Activated T-cell treated with anti-CD3 and anti-CD28 coated beads for 24 hours (primary cell): ENCODE measurements at places on chromosomes 16 and 17.

DNA sequence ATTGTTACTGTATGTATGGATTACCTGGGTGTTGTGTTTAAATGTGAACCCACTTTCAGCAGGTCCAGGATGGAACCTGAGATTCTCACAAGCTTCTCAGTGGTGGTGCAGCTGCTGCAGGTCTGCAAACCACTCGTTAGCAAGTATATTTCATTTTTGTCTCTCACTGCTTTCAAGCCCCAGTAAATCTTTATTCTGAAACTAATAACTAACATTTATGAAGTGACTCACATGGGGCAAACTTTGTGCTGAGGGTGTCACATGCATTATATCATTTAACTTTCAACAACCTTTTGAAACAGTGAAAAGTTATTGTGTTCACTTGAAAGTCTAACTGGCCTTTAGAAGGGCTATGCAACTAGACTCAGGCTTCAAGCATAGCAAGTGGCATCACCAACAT lies 98.9 kb upstream of the DYNLRB2 start:
- no peak for DNase-seq

DNA sequence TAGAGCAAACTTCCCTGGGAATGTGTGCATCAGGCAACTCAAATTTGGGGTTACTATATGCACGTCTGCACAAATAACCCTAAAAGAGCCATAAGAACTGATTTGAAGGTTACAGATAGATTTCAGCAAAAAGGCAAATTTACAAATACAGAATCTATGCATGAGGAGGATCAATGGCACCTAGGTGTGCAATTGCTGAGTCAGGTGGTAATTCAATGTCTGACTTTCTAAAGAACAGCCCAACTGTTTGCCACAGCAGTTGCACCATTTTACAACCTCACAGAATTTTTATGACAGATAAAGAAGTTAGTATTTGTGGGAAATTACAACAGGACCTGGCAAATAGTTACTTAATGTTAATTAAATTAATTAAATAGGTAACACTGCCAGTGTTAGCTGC lies 405.5 kb downstream of the TMEM114 start:
- DNase-seq, result no peak

DNA sequence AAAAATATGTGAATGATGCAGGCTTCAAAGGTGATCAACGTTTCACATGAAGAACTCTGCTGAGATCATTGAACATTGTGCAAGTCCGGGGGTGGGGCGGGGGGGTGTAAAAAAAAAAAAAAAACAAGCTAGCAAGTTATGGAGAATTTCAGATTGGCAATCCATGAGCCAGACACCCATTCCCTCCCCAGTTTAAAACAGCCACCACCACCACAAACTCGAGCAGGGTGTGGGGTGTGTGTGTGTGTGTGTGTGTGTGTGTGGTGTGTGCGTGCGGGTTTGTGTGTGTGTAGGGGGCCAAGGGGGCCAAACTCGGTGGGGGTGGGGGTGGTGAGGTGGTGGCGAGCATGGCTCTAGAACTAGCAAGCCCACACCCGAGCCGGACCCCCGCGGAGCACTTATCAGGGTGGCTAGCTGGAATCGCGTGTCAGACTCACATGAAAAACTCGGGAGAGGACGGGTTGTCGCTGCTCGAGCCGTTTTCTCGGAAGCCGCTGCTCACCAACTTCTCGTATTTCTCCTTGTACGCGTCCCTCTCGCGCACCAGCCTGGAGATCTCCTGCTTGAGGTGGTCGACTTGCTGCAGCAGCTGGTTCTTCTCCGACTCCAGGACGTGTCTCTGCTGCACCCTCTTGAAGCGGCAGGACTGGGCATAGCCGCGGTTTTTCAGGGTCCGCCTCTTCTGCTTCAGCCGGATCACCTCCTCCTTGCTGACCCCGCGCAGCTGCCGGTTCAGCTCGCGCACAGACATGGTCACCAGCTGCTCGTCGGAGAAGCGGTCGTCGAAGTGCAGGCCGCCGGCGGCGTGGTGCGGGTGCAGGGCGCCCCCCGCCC lies 2.0 kb downstream of the MAF start:
- DNase-seq, result peak; percentile 30

GRCh38 chr17:4540687-4541327 lies 14.4 kb downstream of the MYBBP1A start:
- no peak for DNase-seq

DNA sequence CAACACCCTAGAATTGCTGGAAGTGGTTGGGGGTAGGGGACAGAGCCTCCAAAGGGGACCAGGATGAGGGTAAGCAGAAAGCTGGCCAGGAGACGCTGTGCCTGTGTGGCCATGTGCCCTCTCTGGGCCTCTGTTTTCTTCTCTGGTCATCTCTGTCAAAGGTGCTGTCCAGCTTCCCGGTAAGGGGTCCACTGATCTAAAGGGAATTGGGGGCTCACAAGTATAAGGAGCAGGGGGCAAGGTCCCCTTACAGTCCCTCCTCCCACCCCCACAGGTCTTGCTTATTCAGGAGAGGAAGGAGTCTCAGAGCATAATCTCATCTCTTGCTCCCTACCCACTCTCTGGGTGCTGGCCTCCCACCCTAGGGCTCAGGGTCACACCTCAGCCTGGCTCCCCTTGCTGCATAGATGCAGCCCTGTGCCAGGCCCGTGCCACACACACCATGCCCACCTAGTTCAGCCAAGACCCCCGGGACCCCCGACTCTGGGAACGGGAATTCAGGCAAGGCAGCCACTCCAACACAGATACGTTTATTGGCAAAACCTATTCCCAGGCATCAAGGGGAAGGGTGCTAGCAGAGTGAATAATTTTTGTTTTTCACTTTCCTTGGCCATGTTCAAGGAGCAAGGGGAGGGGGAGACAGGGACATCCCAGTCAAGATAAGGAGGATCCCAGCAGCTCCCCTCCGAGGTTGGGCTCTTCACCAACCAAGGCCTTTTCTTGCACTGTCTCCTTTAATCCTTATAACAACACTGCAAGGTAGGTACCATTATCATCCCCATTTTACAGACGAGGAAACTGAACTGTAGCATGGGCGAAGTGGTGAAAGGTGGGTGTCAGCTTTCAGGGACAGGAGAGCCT lies 19.8 kb downstream of the SLC4A1 start:
- no peak for DNase-seq

GRCh38 chr17:38349097-38349730 lies 2.4 kb upstream of the SOCS7 start:
- DNase-seq, result peak; percentile 81

- DNase-seq, result no peak
Measured at GRCh38 chr17:39927929-39928857, 661 bp downstream of the LRRC3C start.

- DNase-seq, result no peak
Measured at GRCh38 chr16:7209598-7209997, 123.0 kb upstream of the RBFOX1 start.

DNA sequence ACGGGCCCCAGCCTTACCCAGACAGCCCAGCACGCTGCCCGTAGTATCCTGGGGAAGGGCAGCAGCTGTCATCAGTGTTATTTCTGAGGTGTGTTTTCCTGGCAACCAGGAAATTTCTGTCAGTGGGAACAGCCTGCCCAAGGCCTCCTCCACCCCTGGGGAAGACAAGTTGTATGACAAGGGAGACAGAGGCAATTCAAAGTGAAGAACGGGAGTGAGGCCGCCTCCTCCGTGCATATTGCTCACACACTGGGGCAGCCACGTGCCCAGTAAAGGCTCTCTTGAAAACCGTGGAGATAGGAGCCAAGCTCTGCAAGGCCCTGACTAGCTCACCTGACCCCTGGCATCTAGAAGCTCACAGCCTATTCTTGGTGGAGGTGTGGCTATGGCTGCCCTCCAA lies 57.6 kb downstream of the RAI1 start:
- no peak for DNase-seq

DNA sequence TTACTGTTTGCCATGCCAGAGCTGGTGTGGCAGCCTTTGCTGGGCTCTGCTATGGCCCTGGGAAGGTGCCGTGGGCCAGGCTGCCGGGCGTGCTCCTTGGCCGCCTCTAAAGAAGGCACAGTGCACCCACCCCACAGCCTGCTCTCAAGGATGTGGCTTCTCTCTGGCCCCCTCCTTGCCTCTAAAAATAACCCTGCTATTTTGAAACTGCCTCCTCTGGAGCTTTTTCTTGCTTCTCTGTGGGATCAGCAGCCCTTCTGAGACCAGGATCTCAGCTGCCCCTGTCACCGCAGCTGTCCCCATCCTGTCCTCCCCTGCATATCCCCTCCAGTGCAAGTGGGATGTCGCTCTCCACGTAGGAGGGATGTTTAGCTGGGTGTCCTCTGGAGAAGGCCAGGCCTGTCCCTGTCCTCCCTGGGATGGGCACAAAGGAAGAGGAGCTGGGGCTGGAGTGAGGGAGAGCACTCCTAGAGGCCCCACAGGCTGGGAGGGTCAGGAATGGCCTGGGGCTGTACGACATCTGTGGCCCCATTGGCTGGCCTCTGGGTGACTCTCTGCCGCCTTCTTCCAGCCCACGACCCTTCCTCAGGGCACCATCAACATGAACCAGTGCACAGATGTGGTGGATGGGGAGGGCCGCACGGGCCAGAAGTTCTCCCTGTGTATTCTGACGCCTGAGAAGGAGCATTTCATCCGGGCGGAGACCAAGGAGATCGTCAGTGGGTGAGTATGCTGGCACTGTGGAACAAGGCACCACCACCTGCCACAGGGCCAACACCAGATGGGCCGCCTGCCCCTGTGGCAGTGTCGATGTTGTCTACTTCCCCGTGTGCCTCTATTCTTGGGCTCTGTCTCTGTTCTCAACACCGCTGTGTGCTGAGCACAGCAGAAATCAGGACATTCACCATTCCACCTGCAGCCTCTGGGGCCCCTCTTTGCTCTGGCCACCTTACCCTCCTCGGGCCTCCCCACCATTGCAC lies 79.7 kb downstream of the PLD6 start:
- no peak for DNase-seq

- no peak for DNase-seq
Measured at GRCh38 chr16:23907903-23908302, 72.1 kb downstream of the PRKCB start.

DNA sequence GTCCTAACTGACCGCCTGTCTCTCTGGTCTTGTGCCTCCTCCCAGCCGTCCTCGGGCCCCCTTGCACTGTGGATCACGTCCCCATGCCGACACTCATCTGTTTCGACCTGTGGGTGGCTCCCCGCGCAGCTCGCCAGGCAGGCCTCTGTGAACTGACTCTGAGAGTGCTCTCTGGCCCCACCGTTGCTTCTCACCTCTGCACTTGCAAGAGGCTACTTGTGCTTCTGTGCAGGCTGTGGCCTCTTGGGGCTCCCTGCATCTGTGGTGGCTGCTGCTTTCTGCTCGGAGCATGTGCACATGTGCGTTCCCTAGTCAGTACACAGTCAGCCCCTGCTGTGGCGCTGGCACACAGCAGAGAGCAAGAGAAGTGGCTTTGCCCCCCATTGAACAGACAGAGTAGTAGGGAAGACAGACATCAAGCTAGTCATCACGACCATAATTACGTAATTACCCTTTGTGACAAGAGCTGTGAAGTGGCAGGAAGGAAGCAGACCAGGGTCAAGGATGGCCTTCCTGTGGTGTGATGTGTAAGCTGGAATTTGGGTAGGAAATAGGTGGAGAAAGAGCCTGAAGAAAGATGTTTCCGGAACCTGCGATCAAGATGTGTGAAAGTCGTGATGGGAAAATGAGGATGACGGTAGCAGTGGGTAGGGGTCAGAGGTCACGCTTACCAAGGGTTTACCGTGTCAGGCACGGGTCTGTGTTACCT lies 256.0 kb upstream of the CACNG5 start:
- DNase-seq, result no peak

DNA sequence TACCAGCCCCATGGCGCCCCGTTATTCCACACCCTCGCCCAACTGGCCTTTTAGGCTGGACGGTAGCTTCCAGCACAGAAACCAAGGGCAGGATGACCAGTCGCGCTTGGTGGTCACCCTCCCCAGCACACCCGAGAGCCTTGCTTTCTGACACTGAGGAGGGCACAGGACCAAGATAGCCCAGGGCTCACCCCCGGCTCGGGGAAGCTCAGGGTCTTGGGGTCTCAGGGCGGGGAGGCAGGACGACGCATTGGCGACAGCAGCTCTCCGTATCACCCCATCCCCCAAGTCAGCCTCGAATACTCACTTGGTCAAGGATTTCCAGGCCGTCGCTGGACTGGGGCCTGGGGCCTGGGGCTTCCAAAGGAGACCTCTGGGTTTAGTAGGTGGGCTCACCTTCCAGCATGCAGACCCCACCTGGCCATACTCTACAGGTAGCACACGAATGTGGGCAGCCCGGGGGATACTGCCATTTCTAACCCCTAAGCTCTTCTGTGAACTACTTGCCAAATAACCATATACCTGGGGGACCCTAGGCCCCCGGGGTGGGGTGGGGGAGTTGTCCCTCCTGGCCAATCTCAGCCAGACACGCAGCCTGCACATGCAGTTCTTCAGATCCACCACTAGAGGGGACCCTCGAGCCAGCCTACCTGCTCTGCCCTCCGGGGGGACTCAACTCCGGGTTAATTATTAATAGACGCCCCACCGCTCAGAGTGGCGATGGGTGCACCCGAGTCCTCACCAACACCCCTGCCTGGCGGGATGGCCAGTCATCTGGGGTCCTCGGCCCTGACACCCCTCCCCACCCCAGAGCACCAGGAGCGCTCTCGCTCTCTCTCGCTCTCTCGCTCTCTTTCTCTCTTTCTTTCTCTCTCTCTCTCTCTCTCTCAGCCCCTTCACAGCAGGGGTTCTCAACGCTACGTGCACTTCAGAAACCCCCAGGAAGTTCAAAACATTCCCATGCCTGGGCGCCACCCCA lies 30.0 kb downstream of the TBC1D16 start:
- DNase-seq, result no peak
